ENCODE measurements at places on chromosomes 2 and 18.

DNA sequence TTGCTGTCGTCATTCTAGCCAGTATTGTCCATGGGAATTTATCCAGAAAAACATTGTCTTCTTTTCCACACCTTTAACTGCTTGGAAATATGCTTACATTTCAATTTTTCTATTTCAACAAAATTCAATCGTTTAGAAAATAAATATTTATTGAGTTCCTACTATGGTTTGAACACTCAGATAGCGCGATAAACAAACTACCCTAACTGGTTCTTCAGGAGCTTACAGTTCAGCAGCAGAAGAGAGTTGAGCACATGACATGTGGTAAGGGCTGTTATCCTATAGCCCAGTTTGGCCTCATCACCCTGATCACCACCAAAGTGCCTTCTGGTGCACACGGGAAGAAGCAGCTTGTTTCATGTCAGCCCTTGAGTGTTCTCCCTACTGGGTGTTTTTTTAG is 375.2 kb upstream of the SMIM21 start:
- peaks cover 8% of the 10 kb centered on the region for H3K27me3 ChIP-seq
- no peak overlapping the region for H3K4me3 ChIP-seq
- H3K36me3 ChIP-seq = no peaks in the 10 kb centered on the region

GRCh38 chr2:16773080-16773713 is 107.6 kb upstream of the CYRIA start:
- no peak overlapping the region for H3K27ac ChIP-seq
- peak; percentile 34 for DNase-seq
- no peak overlapping the region for H3K4me3 ChIP-seq
- no peaks in the 10 kb centered on the region for H3K36me3 ChIP-seq
- peaks cover 5% of the 10 kb centered on the region for H3K4me1 ChIP-seq

DNA sequence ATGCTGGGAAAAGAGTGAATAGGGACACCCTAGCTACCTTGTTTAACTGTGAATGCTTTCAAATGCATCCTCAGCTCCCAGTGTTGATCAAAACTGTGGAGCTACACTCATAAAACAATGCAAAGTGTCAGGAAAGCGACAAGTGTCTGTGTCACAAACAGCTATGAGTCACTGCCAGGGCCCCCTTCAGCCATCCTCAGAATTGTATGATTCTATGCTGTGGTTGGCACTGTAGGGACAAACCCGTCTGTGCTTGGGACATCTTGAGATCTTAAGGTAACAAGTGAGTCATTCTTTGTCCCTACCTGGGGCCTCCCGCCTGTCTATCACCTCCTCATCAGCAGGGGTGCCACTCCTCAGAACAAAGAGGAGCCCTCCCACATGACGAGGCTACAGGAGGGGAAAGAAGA is 42.4 kb downstream of the KLF7 start:
- H3K36me3 ChIP-seq = peaks cover 14% of the 10 kb centered on the region
- no peak overlapping the region for H3K4me3 ChIP-seq
- DNase-seq = no peak
- H3K4me1 ChIP-seq = no peaks in the 10 kb centered on the region
- no peaks in the 10 kb centered on the region for H3K27me3 ChIP-seq

- no peaks in the 10 kb centered on the region for H3K36me3 ChIP-seq
- H3K4me3 ChIP-seq = no peak overlapping the region
- DNase-seq = no peak
- H3K27ac ChIP-seq = no peak overlapping the region
- H3K4me1 ChIP-seq = peaks cover 8% of the 10 kb centered on the region
Observed at GRCh38 chr2:7270011-7270431, 352.8 kb downstream of the RNF144A start.

DNA sequence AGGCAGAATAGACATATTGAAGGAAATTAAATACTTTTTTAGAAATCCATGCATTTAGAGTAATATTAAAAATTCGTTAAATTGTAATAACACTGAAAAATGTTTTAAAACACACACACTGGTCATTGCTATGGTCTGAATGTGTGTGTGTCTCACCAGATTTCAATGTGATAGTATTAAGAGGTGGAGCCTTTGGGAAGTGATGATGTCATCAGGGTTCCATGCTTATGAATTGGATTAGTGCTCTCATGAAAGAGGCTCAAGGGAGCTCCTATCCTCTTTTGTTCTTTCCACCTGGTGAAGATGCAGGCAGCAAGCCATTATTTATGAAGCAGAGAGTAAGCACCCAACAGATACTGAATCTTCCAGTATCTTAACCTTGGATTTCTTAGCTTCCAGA is 441.8 kb downstream of the CDH2 start:
- H3K27me3 ChIP-seq = no peaks in the 10 kb centered on the region
- DNase-seq = no peak
- H3K4me1 ChIP-seq = peaks cover 10% of the 10 kb centered on the region
- no peaks in the 10 kb centered on the region for H3K36me3 ChIP-seq
- H3K4me3 ChIP-seq = no peak overlapping the region
- H3K27ac ChIP-seq = no peak overlapping the region

DNA sequence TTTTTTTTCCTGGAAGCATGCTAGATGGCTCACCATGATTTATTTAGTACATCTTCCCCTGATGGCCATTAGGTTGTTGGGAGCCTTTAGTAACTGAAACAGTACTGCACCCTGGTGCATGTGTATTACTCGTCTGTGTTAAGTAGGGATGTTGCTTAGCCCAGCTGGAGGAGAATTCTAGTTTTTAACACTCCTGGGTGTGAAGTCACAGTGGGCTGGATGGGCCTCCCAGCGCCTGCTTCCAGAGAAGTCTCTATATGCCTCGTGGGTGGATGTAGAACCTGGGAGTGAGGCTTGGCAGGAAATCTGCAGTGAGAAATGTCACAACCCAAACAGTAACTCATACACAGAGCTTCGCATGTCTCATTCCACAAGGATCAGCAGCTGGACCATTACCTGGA is 28.9 kb upstream of the NT5DC4 start:
- no peak overlapping the region for H3K27ac ChIP-seq
- DNase-seq = no peak
- no peak overlapping the region for H3K4me3 ChIP-seq
- peaks cover 3% of the 10 kb centered on the region for H3K27me3 ChIP-seq
- H3K4me1 ChIP-seq = peaks cover 2% of the 10 kb centered on the region
- no peaks in the 10 kb centered on the region for H3K36me3 ChIP-seq

DNA sequence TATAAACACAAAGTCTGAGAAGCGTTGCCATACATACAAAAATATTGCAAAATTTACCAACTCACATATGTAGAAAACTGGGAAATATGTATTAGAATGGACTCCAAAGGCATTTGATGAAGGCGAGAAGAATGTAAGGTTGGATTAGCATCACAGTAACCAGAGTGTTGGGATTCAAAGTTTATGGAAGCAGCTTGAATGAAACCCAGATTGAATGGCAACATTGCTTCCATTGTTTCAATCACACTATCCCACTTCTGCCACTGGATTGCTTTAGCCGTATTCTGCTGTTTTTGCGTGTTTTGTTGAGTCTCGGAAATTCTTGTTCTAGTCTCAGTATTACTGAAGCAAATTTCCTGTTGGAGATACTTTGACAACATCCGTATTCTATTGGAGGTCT is 609.0 kb upstream of the LRATD1 start:
- H3K36me3 ChIP-seq = no peaks in the 10 kb centered on the region
- no peak for DNase-seq
- H3K4me1 ChIP-seq = peaks cover 4% of the 10 kb centered on the region
- no peak overlapping the region for H3K27ac ChIP-seq
- H3K27me3 ChIP-seq = no peaks in the 10 kb centered on the region
- no peak overlapping the region for H3K4me3 ChIP-seq

GRCh38 chr2:98489971-98490962 is 45.6 kb downstream of the INPP4A start:
- H3K4me3 ChIP-seq = no peak overlapping the region
- H3K4me1 ChIP-seq = peaks cover 5% of the 10 kb centered on the region
- no peak for DNase-seq
- peaks cover under 1% of the 10 kb centered on the region for H3K36me3 ChIP-seq

DNA sequence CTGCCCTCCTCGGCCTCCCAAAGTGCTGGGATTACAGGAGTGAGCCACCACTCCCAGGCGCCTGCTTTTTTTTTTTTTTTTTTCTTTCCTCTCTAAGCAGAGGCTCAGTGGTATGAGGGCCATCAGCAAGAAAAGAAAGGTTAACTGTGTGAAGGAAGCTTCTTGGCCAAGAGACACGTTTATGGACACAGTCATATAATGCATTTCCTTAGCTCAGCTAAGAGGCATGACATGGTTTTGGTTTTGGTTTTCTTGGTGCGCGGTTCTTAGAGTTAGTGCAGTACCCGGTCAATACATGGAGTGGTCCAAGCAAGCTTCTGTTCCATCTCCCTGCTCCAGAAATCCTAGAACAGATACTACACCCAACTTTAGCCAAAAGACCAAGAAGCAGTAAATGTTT is 42.6 kb downstream of the RALBP1 start:
- no peak overlapping the region for H3K4me3 ChIP-seq
- no peaks in the 10 kb centered on the region for H3K27me3 ChIP-seq
- no peak for DNase-seq
- H3K27ac ChIP-seq = no peak overlapping the region
- peaks cover 1% of the 10 kb centered on the region for H3K4me1 ChIP-seq

DNA sequence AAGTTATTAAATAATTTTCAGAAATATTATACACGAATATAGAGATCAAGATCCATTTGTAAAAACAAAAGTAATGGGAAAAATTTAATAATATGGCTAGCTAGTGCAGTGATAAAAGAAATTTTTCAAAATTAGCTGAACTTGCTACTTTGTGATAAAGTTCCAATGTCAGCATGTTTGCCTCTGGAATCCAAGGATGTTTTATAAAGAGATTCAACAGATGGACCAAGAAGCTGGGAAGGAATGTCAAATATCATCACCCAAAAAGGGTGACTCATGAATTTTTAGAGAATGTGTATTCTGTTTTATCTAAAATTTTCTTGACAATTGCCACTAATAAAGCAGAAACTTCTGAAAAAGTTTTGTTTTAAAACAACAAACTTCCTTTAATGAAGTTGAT is 95.3 kb downstream of the FSIP2 start:
- no peak for DNase-seq
- no peaks in the 10 kb centered on the region for H3K27me3 ChIP-seq
- H3K4me3 ChIP-seq = no peak overlapping the region

DNA sequence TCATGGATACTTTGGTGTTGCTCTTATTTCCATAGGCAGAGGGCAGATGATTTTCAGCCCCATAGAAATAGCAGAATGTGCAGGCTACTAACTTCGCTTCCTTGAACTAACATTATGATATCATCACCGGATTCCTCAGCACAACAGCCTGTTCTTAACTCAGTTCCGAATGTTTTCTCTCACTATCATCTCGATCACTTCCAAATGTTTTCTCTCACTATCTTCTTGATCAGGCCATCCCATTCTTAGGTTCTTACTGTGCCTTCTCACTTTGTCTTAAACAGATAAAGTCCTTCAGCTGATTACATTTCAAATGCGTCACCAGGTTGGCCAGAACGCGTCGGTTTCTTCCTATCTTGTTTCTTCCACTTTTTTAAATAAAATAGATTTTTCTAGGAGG is 11.4 kb upstream of the MBD2 start:
- H3K36me3 ChIP-seq = no peaks in the 10 kb centered on the region
- H3K27me3 ChIP-seq = no peaks in the 10 kb centered on the region
- H3K4me3 ChIP-seq = no peak overlapping the region
- no peak overlapping the region for H3K27ac ChIP-seq
- peaks cover 5% of the 10 kb centered on the region for H3K4me1 ChIP-seq

GRCh38 chr2:115739574-115739973 is 1297.1 kb downstream of the DPP10 start:
- peaks cover 9% of the 10 kb centered on the region for H3K36me3 ChIP-seq
- H3K27me3 ChIP-seq = no peaks in the 10 kb centered on the region
- no peak overlapping the region for H3K27ac ChIP-seq
- H3K4me3 ChIP-seq = no peak overlapping the region
- H3K4me1 ChIP-seq = peaks cover 2% of the 10 kb centered on the region
- no peak for DNase-seq

GRCh38 chr18:41886126-41886807 is 68.8 kb upstream of the PIK3C3 start:
- H3K27me3 ChIP-seq = no peaks in the 10 kb centered on the region
- H3K27ac ChIP-seq = no peak overlapping the region
- peaks cover 27% of the 10 kb centered on the region for H3K4me1 ChIP-seq
- peaks cover 2% of the 10 kb centered on the region for H3K36me3 ChIP-seq

DNA sequence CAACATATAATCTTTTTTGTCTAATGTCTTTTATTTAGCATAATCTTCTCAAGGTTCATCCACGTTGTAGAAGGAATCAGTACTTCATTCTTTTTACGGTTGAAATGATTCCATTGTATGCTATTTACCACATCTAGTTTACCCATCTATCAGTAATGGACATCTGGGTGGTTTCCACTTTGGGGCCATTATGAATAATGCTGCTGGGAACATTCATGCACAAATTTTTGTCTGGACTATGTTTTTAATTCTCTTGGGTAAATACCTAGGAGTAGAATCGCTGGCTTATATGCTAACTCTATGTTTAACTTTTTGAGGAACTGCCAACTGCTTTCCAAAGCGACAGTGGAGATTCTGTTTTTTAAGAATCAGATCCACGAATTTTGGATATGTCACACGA is 7.4 kb upstream of the GCG start:
- H3K4me1 ChIP-seq = no peaks in the 10 kb centered on the region
- no peak overlapping the region for H3K27ac ChIP-seq
- no peak for DNase-seq
- peaks cover 5% of the 10 kb centered on the region for H3K27me3 ChIP-seq
- no peaks in the 10 kb centered on the region for H3K36me3 ChIP-seq
- H3K4me3 ChIP-seq = no peak overlapping the region

DNA sequence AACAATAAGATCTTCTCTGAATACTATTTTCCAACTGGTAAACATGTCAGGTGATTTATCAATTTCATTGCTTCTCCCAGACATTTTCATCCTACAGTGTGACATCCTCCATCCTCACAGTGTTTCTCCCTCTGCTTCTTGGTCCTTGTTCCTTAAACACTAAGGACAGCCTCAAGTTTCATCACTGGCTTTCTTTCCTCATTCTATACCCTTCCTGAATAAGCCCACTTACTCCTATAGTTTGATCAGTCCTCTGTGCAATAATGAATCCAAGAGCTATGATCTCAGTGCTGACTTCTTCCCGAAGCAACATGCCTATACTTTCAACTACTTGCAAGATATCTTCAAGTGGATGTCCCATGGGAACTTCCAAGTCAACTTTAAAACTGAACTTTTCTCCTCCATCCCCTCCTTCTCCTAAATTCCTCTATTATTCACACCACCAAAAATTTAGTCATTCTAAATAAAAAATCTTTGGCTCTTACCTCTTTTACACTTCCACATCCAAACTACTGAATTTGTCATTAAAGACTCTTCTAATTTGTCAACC is 87.6 kb downstream of the FAM228A start:
- H3K27me3 ChIP-seq = no peaks in the 10 kb centered on the region
- DNase-seq = no peak
- no peaks in the 10 kb centered on the region for H3K4me1 ChIP-seq
- peaks cover 6% of the 10 kb centered on the region for H3K36me3 ChIP-seq
- no peak overlapping the region for H3K4me3 ChIP-seq
